ENCODE measurements at places on chromosomes 6 and 20.

DNA sequence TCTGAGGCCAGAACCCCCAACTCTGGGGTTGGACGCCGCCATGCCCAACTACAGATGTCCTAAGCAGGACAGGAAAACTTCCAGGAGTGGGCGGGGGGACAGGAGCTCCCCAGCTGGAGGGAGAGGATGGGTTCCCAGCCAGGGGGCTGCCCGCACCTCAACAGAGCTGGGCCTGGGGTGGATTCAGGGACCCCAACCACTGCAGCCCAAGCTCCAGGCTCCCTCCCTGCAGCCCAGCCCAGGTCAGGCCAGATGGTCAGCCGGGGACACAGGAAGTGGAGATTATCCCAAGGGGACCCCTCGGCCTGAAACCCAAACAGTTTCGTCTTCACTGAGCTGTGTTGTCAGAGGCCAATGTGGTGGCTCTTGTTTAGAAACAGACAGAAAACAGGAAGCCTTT is 9.4 kb downstream of the LAMA5 start:
- DNase-seq, result no peak

DNA sequence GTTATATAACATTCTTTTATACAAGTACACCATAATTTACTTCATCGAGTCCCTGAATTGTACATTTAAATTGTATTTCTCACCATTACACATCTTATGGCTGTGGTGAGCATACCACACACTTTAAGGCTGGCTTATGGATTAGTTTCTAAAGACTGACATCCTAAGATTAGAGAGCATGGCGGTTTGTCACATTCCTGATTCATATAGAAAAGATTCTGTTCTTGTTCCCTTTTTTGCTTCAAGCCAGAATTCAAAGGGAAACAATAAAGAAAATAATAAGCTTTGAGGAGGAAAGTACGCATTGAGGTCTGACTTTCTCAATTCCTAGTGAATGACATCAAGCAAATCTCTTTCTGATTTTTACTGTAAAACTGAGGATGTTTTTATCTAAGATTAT is 2.5 kb downstream of the BTN1A1 start:
- DNase-seq, result no peak

DNA sequence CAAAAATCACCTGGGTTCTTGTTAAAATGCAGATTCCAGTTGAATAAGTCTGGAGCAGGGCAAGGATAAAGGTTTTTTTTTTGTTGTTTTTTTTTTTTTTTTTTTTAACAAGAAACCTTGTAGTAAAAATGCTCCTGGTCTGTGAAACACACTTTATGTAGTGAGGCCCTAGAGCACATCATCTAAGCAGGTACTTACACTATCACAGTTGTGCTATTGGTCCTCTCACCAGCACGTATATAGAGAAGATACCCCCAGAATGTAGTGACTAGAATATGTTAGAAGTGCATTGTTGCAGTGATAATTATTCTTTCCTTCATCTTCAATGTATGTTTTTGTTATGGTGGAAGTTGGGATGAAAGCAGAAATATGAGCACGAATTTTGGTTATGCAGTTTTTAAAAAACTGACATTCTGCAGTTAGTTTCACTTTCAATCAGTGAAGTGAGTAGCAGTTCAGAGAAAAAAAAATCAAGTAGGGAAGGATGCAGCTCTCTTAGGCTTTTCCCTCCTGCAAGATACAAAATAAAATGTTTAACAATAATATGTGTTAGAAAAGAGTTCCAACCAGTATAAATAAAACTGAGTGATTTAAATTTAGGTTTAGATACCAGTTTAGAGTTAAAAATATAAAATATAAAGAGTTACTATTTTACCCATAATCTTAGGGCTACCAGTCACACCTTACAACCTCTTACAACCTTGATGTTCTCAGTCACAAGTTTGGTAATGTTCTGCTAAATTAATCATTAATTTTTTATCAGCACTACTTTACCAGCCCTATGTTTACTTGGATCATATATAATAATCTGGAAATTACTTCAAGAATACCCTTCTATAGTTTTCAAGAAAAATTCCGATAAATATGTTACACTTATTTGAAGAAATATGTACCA is 9.2 kb upstream of the DEFB113 start:
- no peak for DNase-seq

- DNase-seq, result no peak
These were observed 147.8 kb downstream of the HS3ST5 start for GRCh38 chr6:114195027-114195365.

DNA sequence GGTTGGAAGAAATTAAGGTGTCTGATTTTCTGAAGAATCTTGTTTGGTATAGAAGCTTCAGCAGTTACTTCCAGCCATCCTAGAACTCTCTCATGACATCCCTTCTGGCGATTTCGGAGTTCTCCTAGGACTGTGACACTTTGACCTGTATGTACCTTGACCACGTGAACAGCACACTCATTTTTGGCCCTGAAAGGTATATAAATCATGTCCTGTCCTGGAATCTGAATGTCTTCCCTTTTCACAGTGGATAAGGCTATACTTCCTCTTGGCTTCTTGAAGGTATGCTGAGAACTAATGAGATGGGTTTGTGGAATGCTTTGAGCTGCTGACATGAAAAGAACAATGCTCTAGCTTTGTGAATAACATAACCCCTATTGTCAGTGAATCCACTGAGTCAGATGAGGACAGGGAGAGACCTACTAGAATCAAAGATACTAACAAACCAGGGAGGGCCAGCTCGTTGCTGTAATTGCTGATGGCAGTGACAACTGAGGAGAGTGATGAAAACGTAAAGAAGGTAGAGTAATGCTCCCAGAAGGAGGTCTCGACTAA is 6.0 kb upstream of the ZDHHC14 start:
- DNase-seq, result no peak
